ENCODE measurements at places on chromosomes 7 and 10.

GRCh38 chr7:94351703-94352102, 43.0 kb upstream of the COL1A2 start:
- DNase-seq, result no peak

DNA sequence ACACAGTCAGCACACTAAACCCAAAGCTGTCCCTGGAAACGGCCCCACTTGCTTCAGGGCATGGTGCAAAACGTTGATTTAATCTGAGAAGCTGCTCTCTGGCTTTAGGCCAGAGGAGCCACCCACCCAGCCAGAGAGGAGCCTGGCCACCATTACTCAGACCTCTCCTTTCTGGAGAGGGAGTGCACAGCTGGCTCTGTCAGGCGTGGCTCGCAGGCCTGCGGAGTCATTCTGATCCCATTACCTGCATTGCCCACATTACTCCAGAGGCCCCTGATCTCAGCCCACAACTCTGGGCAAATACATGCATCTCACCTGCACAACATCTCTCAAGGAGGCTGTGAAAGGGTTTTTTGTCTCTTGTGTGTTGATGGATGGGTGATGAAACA, 370.0 kb upstream of the IGFBP3 start:
- DNase-seq, result no peak

DNA sequence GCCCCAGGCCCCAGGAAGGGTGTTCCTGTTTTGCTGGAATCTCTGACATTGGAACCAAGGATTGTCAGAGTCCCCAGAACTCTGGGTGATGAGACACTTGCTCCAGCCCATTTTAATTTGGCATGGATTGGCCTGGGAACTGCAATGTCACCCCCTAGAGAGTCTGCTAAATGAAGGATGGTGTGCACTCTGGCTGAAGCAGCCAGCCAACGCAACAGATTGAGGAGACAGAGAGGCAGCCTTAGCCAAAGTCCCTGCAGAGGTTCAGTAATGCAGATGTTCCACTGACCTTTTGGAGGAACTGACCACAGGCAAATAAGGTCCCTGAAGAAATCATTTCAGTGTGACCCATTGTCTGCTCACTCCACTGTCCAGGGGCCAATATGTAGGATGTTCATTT, 13.4 kb downstream of the LRRC18 start:
- DNase-seq, result no peak

- DNase-seq, result no peak
These were observed 51.7 kb upstream of the RET start for GRCh38 chr10:43024942-43025700.

GRCh38 chr10:131574707-131575430, 263.3 kb upstream of the TCERG1L start:
- DNase-seq, result no peak

GRCh38 chr10:131080571-131080970, 230.9 kb downstream of the TCERG1L start:
- DNase-seq, result no peak

DNA sequence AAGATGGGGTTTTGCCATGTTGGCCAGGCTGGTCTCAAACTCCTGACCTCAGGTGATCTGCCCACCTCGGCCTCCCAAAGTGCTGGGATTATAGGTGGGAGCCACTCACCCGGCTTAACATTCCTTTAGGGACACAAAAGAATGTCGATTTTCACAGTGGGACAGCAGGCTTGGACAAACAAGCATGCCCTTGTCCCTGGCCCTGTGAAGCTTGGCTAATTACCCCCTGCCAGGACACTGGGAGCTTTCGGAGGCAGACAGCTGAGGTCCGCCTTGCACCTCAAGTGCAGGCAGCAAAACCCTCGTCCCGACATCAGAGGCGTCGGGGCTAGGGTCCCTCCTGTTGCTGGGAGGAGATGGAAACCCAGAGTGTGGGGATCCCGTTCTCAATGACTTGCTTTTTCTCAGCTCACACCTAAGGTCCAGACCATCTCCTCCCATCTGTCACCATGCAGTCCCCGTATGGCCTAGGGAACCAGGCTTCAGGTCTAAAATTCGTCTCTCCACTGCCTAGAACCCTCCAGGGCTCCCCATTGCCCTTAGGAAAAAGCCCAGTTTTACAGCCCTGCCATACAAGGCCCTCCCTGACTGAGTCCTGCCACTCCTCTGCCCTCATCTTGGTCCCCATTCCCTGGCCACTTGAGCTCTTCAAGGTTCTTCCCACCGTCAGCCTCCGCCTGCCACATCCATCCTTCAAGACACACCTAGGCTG, 6.3 kb upstream of the CLIP2 start:
- no peak for DNase-seq

- DNase-seq, result no peak
These were observed 176.6 kb downstream of the BMPER start for GRCh38 chr7:34081935-34082334.
